CD4-positive, alpha-beta T cell treated with Interleukin-21 for 1 hour (primary cell): ENCODE measurements at places on chromosomes 11 and 22.

DNA sequence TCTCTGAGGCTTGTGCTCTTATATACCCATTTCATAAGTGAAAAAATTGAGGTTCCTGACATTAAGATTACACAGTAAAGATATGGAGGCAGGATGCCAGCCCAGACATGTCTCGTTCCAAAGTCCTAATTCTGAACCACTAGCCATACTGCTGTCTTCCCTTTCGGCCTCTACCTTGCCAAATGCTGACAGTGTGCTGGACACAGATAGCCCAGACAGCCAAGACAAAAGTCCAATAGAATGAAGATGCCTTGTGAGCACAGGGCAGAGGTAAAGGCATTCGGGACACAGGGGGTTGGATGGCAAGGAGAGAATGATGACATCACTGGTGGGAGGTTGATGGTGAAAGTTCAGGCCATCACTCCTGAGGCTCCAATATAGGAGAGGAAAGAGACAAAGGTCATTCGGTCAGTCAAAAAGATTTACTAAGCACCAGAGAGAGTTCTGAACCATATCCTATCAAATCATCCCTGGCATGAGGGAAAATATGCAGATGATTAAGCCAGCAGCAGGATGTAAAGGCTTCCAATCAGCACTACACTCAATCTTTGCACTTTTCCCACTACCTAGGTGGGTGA lies 174.0 kb upstream of the MTMR2 start:
- DNase-seq: no peak

- DNase-seq: no peak
These were observed 7.4 kb upstream of the CREBZF start for GRCh38 chr11:85672105-85672902.

DNA sequence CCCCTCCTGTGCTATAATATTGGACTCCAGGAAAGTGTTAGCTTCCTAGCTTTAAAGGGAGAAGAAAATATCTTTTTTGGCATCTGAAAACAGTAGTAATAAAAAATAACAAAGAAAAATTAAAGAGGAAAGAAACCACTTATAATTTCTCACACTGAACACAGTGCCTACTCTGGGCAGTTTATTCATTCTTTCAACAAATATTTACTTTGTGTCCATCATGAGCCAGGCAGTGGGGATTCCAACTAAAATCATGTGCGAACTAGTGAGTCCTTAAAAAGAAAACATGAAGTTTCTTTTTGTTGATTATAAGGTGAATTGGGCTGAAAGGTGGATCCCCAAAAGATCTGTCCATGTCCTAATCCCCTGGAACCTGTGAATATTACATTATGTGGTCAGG lies 16.0 kb upstream of the ELF5 start:
- DNase-seq: no peak

DNA sequence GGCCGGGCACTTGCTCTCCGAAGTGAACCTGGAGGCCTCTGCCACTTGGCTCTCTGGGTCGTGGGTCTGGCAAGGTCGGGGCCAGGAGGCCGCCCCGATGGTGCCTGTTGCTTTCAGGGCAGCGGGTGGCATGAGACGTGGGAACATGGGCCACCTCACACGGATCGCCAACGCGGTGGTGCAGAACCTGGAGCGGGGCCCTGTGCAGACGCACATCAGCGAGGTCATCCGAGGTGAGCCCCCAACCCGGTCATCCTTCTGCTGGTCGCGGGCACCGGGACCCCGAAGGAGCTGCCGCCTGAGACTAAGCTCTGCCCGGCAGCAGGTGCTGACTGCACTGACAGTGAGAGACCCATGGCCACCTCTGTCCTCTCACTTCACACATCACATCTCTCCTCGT lies 40.0 kb downstream of the SBF1 start:
- DNase-seq: no peak

DNA sequence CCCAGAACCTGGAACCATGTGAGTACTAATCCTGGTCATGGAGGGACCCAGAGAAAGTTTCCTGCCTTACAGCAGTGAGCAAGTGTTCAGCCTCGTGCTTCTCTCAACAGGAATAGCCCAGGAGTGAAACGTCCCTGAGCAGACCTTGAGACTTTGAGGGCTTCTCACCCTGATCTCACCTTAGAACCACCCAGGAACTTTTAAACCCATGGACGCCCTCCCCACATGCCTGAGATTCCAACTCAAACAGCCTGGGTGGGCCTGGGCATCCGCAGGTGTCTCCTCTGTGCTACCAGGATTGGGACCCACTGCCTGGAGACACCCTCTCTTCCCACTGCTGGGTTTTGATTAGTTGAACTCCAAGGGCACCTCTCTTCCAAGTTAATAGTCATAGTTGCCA lies 297.2 kb downstream of the NTM start:
- DNase-seq: no peak

DNA sequence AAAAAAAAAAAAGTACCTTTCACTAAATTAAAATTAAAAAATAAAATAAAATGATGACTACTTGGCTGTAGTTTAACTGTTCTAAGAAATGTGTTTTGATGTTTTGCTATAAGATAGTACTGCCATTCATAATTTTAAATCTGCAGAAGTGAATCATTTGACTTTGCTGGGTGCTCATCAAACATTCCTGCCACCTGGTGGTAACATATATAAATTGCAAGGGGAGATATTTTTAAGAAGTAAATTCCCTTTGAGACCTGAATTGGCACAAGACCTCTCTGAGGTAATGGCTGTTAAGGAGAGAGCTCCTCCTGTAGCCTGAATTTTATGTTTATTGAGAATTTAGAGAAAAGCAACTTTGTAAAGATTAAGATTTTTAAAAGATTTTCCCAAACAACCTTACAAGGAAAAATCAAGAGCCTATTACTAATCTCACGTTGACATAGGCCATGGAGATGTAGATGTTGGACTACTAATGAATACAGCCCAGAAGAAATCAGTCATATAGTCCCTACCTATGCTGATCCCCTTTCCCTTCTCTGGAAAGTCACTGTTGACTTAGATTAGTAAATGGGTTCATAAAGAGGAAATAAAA lies 11.9 kb upstream of the NARS2 start:
- DNase-seq: peak; percentile 36

DNA sequence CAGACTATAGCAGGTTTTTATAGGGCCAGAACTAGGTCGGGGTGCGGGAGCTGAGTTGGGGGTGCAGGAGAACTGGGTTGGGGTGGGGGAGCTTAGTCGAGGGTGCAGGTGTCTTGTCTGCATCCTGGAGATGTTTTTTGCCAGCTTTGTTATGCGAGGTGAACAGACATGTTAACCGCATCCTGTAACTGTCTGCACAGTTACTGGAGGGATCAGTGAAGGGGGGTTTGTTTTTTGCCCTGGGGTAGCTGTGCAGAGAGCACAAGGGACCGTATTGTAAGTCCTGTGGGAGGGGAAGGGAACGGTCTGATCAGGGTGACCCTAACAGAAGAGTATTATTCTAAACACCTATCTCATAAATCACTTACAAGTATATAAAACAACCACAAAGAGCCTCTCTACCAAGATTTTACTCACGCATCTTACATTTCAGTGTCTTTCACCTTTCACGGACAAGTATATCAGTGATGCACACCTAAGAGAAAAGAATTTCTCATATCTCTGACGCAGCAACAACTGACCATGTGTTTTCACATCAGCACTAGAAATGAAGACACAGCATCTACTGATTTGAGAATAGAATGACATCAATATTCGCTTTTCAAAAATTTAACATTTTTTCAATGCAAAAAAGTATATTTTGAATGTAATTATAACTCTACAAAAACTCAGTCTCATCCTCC lies 20.8 kb downstream of the ZNF195 start:
- DNase-seq: no peak

DNA sequence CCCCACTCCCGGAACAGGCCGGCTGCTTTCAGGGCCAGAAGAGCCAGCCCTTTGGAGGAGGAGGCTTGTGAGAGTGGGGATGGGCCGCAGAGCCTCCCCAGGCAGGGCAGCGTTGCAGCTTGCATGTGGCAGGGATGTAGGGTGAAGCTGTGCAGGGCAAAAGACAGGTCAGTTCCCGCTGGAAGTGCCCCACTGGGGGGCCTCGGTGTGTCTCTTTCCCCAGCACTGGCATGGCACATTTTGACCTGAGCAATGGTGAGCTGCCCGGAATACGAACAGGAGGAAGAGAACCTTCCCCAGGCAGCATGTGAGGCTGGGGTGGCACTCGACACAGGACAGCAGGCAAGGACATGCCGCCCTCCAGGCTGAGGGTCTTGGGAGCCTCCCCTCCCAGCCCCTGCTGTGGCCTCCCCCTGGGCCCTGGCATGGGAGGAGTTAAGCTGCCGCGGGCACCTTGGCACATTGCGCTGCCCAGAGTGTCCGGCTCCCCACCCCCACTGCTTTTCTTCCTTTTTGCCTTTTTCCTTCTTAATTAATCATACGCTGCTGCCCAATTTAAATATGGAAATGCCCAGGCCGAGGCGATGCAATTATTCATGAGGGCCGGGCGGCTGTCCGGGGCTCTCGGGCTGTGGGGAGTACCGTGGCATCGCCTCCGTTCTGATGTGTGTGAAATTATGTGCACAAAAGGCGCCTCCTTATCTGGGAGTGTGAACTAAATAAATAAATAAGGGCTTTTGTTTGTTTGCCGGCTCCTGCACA lies 76.0 kb upstream of the WNT7B start:
- no peak for DNase-seq

GRCh38 chr22:45131749-45132148 lies 32.0 kb upstream of the NUP50 start:
- no peak for DNase-seq

GRCh38 chr11:12587333-12587991 lies 86.8 kb upstream of the TEAD1 start:
- no peak for DNase-seq

GRCh38 chr11:113593698-113594308 lies 112.3 kb downstream of the TMPRSS5 start:
- DNase-seq: no peak

DNA sequence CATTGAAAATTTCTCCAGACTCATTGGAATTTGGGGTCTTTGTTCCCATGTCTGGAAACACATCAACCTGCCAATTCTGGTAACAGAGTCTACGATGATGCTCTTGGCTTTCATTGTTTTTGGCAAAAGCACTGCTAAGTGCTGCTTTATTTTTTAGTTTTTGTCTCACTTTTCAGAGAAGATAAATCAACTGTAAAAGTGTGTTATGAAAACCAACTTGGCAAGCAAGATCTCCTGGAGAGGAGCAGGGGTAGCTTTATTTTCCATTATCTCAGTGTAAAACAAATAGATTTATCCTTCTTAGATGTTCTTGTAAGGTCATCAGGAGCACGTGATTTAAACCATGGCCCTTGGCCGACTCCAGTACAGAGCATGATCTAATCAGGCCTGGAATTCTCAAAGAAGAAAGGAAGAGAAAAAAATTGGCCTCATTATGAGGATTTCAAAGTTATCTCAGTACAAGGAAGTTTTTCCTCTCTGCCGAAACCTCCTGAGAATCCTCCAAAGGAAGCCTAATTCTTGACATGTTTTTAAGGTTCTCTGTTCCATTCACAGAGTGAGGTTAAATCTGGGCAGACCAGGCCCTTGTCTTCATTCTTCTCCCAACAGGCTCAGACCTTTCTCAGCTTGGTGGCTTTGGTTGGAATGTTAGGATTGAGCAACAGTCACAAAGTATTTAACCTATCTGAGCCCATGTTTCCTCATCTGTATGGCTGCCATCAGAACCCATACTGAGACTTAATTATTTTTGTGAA lies 16.4 kb upstream of the PAMR1 start:
- no peak for DNase-seq
